ENCODE measurements at places on chromosomes 13 and 19.

DNA sequence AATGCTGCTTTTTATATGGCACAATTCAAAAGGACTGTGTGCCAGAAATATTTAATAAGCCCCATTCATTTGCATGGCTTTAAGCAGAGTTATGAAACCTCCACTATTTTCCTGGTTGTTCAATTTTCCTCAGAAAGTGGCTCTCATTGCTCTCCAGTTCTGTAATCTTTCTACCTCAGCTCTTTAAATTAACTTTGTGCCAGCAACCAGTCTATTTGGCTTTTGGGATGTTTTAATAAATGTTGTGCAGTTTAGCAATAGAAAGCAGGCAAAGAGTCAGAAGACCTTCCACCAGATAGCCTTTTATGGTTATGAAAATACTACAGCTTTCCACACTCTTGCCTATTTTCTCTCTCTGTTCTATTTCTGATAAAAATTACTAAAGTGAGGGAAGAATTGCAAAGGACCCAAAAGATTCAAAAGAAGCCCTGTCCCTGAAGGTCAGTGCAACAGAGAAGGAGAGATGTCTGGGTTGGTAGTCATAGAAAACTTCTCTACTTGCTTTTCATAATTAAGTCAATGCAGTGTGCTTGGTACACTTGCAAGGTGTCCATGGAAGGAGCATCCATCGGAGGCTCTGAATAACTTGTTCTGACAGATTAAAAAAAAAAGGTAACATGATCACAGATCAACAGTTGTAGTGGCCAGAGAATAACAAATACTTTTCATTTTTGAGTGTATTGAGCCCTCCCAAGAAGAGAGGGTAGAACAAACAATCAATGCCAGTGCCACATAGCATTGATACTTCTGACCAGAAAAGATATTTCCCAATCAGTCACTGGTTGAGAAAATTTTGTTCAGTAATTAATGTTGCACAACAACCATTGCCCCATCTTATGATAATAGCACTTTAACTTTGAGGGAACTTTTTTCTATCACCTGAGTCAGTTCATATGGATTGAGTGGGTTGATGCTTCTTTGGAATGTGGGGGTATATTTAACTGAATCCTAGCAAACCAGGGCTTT is 48.4 kb upstream of the SPRY2 start:
- no peak for DNase-seq

DNA sequence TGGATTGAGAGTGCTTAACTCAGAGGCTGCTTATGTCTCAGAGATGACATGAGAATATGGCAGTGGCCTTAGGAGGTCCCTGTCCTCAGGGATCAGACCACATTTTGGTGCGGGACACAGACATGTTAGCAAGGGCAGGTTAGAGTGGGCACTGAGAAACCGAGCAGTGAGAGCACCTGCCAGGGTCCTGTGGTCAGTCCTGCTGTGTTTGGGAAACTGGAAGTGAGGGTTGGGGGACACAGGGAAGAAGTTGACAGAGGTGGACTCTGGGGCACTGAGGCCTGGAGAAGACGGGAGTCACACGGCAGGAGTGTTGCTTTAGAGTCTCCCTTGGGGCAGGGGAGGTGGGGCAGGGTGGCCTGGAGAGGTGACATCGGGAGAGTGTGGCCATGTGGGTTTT is 7.4 kb downstream of the IGFLR1 start:
- DNase-seq, result no peak

- DNase-seq, result no peak
These were observed 254.2 kb downstream of the ITGBL1 start for GRCh38 chr13:101706651-101707050.

- DNase-seq, result no peak
These were observed 14.6 kb upstream of the GPR4 start for GRCh38 chr19:45616704-45617017.

- DNase-seq, result no peak
These were observed 202.4 kb downstream of the LMO7 start for GRCh38 chr13:75838366-75839005.

GRCh38 chr13:71775966-71776365 is 91.0 kb downstream of the DACH1 start:
- DNase-seq, result no peak

- no peak for DNase-seq
These were observed 121.0 kb upstream of the PCDH9 start for GRCh38 chr13:67351114-67351513.

DNA sequence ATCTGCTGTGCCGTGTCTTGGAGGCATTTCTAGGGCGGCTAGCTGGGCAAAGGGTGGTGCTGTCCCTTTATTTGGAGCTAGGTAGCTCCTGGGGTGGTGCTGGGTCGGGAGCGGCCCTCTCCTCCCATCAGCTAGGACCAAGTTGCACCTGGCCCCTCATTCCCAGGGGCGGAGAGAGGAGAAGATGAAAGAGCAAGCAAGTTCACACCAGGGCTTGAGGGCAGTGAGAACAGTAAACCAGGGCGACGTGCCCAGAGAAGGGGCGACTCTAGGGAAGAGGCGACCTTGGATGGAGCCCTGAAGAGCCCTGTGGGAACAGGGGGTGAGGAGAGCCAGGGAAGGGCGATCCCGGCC is 17.0 kb upstream of the KCNN1 start:
- no peak for DNase-seq

DNA sequence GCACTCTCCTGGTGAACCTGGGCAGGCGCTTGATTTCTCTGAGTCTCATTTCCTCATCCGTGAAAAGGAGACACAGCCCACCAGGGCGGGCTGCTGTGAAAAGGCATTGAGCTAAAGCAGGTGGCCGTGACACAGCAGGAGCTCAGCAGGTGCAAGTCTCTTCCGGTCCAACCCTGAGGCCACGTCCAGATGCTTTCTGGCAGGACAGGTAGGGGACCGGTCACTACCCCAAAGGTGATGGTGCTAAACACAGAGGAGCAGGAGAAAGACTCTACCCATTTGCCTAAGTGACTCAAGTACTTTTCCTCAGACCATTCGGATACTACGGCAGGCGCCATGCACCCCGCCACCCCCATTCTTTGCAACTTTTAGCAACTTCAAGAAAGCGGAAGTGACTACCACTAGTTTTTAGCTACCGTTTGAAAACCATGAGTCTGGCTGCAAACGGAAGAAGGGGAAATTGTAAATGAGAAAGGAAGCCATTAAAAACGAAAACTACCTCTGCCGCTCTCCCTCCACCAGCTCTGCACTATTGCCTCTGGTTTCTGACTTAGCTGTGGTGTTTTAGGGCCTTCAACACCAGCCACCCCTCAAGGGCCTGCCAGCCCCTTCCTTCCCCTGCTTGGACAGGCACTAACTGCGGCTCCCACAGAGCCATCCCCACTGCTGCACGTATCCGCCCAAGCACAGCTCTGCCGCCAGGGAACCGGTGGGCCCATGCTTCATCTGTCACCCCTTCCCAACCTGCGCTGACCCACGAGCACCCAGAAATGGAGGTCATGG is 4.8 kb downstream of the PPP6R1 start:
- DNase-seq, result no peak

DNA sequence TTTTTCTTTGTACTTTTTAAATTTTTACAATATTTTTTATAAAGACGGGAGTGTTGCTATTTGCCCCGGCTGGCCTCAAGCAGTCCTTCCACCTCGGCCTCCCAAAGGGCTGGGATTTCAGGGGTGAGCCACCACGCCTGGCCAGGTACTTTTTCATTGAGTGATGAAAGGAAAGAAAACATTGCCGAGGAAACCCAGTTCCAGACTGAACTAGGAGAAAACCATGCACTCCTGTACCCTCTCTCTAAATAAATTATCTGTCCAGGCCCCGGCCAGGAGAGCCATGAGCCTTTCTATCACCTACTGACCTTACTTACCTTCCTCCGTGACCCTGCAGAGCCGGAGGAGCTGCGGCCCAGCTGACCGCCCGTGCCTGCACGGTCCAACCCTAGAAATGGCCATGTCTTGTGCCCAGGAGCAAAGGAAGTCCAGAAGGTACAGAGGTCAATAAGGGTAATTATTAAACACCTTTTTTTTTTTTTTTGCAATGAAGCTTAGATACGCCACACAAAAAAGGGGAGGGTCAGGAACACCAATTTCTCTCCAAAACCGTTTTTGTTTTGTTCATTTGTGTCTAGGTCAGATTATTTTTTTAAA is at the start of gene SLC7A9:
TSS of gene SLC7A9 (minus strand) at position 399 of the 597 bp plus-strand sequence. CDS start 1,233 bp downstream, outside the sequence.
- DNase-seq, result no peak

DNA sequence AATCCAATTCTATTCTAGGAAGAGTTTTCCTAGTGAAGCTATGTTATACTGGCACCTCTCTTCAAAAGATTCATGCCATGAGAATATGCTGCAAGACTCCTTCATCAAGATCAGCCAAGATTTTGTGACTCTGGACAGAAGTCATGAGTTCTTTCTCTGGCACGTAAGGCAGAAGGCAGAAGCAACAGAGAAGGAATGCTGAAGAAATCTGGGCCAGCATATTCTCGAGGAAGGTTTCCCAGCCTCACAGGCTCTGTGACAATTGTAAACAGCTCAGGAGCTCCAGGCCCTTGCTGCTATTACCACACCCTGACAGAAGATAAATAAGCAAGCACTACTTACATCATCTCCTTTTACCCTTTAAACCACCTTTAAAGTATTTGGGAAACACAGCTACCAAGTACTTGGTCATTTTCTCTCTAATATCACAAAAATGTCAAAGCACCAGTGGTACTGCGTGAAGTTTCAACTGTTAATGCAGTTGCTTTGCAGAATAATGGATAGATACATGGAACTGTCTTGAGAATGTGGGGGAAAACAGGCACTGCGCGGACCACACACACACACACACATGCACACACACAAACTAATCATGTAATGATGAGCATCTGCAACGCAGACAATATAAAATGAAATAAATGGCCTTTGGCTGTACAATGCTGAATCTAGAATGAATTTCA is 55.4 kb downstream of the INTS6 start:
- no peak for DNase-seq

- no peak for DNase-seq
These were observed 71.5 kb downstream of the SPATA13 start for GRCh38 chr13:24232037-24232436.

DNA sequence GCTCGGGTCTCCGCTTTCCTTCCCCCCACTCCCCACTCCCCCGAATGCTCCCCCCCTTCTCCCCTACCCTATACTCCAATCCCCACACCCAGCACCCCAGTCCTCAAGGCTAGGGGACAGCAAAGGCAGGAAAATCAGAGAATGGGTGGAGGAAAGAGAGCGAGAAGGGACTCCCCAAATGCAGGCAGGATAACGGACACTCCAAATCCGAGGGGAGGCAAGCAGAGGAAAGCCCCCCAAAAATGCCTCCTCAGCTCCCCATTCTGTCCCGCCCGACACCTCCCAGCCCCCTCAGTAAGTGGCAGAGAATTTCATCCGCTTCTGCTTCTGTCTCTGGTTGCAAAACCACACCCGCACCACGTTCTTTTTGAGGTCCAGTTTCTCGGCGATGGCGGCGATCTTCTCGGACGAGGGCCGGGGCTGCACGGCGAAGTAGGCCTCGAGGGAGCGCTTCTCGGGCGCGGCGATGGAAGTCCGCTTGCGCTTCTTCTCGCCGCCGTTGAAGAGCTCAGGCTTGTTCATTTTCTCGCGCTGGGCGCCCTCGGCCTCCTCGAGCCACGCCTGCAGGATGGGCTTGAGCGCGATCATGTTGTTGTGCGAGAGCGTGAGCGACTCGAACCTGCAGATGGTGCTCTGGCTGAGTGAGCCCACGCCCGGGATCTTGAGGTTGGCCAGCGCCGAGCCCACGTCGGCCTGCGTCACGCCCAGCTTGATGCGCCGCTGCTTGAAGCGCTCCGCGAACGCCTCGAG is 2.1 kb downstream of the POU4F1 start:
- DNase-seq, result no peak

- no peak for DNase-seq
These were observed 58.5 kb downstream of the POSTN start for GRCh38 chr13:37539976-37540605.

DNA sequence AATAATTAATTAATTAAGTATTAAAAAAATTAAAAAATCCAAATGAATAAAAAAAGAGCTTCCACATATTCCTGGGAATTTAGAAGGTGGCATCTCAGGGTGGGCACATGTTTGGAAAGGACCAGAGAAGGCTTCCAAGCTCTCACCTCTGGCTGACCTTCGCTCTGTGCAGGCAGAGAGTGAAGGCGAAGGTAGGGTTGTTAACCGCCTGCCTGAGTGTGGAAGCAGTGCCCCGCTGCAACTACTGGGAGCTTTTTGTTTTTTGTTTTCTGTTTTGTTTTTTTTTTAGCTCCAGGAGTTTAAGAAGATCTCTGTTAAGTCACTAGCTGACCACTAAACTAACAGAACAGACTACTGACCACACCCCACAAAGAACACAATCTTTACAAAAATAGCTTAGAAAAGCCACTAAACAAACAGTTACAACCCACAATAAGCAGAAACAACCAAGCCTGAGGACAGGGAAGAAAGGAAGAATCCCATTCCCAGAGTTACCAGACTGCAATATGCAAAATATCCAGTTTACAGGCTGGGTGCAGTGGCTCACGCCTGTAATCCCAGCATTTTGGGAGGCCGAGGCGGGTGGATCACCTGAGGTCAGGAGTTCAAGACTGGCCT is 11.4 kb downstream of the ZNF541 start:
- no peak for DNase-seq

- DNase-seq, result no peak
These were observed 4.1 kb downstream of the C19orf33 start for GRCh38 chr19:38308006-38308766.

- no peak for DNase-seq
These were observed 16.9 kb upstream of the AP1M2 start for GRCh38 chr19:10603873-10604459.

- DNase-seq, result no peak
These were observed 27.5 kb downstream of the SPRYD7 start for GRCh38 chr13:49908637-49909036.

DNA sequence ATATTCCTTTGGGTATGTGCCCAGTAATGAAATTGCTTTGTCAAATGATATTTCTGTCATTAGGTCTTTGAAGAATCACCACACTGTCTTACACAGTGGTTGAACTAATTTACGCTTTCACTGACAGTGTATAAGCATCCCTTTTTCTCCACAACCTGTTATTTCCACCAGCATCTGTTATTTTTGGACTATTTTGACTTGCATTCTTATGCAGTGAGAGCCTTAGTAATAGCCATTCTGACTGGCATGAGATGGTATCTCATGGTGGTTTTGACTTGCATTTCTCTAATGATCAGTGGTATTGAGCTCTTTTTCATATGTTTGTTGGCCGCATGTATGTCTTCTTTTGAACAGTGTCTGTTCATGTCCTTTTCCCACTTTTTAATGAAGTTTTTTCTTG is 92.0 kb upstream of the SPATA13 start:
- DNase-seq, result no peak

GRCh38 chr13:22793598-22794134 is 387.1 kb upstream of the SGCG start:
- no peak for DNase-seq

DNA sequence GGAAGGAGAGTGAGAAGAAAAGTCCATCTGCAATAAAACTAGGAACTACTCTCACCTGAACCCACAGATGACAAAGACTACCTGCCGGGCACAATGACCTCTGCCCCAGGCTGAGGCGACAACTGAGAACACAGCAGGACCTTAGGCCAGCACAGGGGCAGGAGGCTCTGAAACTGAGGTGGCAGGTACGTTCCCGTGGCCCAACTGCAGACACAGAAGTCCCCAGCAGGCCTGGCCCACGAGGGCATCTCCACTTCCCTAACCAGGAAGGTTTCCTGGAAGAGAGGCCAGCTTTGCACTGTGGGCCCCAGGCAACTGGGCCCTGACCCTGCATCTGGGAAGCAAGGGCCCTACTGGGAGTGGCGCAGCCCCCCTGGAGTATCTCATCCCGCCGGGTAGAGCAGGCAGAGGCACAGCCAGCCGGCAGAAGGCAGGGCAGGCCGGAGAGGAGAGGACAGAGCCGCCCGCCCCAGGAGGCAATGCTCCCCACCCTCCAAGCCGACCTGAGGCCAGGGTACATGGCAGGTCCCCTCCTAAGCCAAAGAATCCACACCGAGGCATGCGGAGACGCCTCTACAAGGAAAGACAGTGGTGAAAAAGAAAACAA is 32.7 kb downstream of the STK24 start:
- no peak for DNase-seq

- no peak for DNase-seq
These were observed 25.5 kb upstream of the SLC1A5 start for GRCh38 chr19:46813839-46814358.

Data from neural crest cell (in vitro differentiated cells).